Omental fat pad (tissue), 4 donors: ENCODE measurements at places on chromosomes 12 and 14. TPM values are rescaled to one million over a fixed set of nuclear protein-coding genes. Genes with fewer than 3 reads are reported as not detected.

GRCh38 chr14:35631071-35631805 lies 97.3 kb downstream of the INSM2 start:
- no peak for DNase-seq

DNA sequence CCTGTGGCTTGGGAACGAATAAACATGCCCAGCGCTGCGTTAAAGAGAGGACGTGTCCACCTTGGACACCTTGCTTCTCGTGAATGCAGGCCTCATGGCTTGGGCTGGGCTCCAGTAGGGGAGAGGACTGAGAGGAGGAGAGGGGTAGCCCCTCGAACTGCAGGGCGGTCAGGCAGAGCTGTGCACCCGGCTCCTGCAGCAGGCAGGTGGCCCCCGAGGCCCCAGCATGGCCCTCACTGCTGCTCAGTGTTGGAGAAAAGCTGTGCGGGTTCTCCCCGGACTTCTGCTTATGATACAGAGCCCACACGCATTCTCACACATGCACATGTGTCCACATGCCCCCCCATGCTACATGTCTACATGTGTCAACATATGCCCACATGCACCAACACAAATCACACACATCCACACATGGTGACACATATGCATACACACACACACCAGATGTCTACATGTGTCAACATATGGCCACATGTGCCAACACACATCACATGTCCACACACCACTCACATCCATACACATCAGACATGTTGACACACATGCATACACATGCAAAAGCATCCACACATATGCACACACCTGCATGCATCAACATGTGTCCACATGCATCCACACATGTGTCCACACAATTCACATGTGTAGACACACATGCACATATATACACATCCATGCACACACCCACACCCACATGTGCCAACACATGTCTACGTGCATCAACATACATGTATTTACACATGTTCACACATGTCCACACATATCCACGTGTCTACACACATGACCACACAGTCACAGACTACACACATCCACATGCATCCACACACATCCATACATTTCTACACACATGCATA lies 3.0 kb downstream of the ADGRD1 start:
- no peak for DNase-seq

The ARHGAP9 gene
- total RNA-seq: 35.0 TPM

The RNASE1 gene
- 1,585 TPM for total RNA-seq

- DNase-seq: no peak
Measured at GRCh38 chr12:94704452-94705306, 54.3 kb upstream of the TMCC3 start.
